ENCODE measurements at places on chromosomes 5 and 9.

GRCh38 chr5:157216391-157217142 is 35.9 kb downstream of the ITK start:
- DNase-seq: no peak

GRCh38 chr5:23451156-23451555 is 56.3 kb upstream of the PRDM9 start:
- DNase-seq: no peak

DNA sequence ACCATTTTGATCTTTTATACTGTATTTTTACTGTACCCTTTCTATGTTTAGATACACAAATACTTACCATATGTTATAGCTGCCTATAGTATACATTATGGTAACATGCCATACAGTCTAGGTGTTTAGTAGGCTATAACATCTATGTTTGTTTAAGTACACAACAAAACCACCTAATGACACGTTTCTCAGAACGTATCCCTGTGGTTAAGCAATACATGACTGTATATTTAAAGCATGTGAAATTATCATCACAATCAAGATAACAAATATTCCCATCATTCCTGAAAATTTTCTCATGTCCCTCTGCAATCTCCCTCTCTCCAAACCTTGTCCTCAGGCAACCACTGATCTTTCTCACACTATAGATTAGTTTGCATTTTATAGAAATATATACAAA is 66.4 kb upstream of the SUSD1 start:
- DNase-seq: no peak

- no peak for DNase-seq
Observed at GRCh38 chr9:25519286-25519685, 159.0 kb downstream of the TUSC1 start.

- no peak for DNase-seq
Observed at GRCh38 chr9:127224178-127224882, 40.2 kb upstream of the GARNL3 start.

DNA sequence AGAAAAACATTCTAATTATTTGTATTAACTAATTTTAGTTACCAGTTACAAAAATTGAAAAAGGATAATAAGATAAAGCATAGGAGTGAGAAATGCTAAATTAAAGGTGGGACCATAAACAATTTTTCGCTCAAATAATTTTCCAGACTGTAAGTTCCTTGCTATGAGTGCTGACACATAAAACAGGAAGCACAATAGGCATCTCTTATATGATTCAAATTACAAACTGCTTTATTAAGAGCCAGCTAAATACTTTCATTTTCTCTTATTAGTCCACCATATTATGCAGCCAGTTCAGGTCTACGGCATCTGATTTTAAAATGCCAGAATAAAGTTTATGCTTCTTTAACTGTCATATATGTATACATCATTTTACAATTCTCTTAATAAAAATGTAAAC is 4.4 kb downstream of the RC3H2 start:
- no peak for DNase-seq

- no peak for DNase-seq
Observed at GRCh38 chr5:97142521-97143254, at the start of gene LIX1. Gene LIX1 (minus strand): TSS chr5:97142611. CDS start chr5:97142576, 35 bp downstream.

DNA sequence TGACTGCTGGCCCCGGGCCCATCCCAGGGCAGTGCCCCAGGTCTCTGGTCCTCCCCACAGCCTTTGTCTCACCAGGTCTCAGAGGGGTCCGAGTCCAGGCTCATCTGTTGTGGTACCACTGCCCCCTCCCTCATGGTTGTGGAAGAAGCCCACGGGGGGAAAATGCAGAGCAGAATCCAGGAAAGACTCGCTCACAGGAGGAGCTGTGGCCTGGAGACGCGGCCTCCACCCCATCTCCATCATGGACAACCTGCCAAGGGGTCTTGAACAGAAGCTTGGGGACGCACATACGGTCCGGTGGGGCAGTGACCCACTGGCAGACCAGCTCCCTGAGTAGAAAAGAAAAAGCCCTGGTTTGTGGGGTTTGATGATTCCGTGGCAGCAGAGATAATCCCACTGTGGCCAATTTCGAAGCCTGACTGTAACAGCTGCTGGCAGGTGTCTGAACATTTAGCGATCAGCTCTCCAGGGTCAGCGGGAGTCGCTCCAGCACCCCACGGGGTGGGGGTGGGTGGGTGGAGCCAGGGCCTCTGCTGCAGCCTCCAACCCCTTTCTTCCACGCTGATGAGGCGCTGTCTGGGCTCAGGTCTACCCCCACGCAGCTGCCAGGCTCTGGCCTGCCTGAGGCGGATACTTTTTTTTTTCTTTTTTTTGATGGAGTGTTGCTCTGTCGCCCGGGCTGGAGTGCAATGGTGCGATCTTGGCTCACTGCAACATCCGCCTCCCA is 1.9 kb upstream of the GRIN1 start:
- no peak for DNase-seq

GRCh38 chr9:107439991-107440456 is 49.5 kb downstream of the KLF4 start:
- DNase-seq: no peak

DNA sequence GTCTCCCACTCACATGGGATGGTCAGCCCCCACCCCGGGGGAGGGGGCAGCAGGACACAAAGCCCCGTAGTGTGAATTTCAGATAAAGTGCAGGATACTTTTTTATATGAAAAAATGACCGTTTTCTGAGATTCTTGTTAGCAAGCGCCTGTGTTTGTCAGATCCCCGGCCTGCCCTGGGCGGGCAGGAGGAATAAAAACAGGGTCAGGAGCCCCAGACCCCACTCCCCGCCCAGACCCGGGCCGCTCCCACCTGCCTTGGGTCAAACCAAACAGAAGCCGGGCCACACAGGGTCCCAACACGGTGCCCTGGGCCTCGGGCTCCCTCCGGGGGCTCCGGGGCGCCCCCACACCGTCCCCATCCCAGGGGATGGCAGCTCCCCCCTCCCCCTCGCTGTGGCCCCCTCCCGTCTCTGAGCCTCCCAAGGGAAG is 13.5 kb upstream of the NRARP start:
- no peak for DNase-seq

DNA sequence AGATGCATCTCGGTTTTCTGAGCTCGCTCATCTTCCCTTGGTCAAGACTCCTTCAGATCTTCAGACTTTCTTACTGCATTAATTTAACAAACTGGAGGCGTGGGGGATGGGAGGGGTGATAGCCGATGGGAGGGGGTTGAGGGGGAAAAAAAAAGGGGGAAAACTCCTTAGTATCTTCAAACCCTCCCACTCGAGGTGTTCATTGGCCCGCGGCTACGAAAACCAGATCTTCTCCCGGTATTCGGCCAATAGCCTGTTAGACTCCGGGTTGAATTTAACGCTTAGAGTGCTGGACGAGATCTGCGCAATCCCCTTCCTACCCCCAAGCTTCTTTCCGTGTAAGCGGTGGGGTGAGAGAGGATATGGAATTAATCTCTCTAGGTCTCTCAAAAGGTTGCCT is 689 bp upstream of the GLRA1 start:
- DNase-seq: no peak

- DNase-seq: no peak
Observed at GRCh38 chr5:35320029-35320428, 89.7 kb upstream of the PRLR start.
